LHCN-M2 (cell line): ENCODE measurements at places on chromosomes 2 and 18. TPM values are rescaled to one million over a fixed set of nuclear protein-coding genes. Genes with fewer than 3 reads are reported as not detected.

The ERBB4 gene
- not detected in 2 replicates for total RNA-seq

The GRB14 gene
- 0.34 and 0.77 TPM in 2 replicates for total RNA-seq

The B4GALT6 gene
- total RNA-seq = not detected in 2 replicates

The CCDC121 gene
- total RNA-seq = 2.2 and 2.9 TPM in 2 replicates

The TUBA3D gene
- 2.0 TPM in 1 of 2 replicates, not detected in the other for total RNA-seq

The IL36RN gene
- total RNA-seq = not detected in 2 replicates

The MARCHF4 gene
- total RNA-seq = 1.9 and 2.7 TPM in 2 replicates

The ANKRD53 gene
- total RNA-seq = 0.11 and 0.83 TPM in 2 replicates

The SOCS6 gene
- total RNA-seq = 20.8 and 21.9 TPM in 2 replicates

The LHCGR gene
- total RNA-seq = not detected in 2 replicates
